Adrenal gland (tissue), 19 donors: ENCODE measurements at places on chromosomes 5 and 9. TPM values are rescaled to one million over a fixed set of nuclear protein-coding genes. Genes with fewer than 3 reads are reported as not detected.

The GCNT4 gene
- 1.8 TPM for total RNA-seq

The GPRIN1 gene
- total RNA-seq: 0.42 TPM

The CEP72 gene
- total RNA-seq: 0.36 TPM

The RECK gene
- total RNA-seq: 11.0 TPM

The INSL4 gene
- total RNA-seq: not detected

The CEP120 gene
- total RNA-seq: 17.7 TPM
